Activated CD8-positive, alpha-beta T cell treated with anti-CD3 and anti-CD28 coated beads, Interleukin-2, amount 10 ng/mL, durations not matched to agents 7 days and 5 days (primary cell): ENCODE measurements at places on chromosomes 2 and 18.

DNA sequence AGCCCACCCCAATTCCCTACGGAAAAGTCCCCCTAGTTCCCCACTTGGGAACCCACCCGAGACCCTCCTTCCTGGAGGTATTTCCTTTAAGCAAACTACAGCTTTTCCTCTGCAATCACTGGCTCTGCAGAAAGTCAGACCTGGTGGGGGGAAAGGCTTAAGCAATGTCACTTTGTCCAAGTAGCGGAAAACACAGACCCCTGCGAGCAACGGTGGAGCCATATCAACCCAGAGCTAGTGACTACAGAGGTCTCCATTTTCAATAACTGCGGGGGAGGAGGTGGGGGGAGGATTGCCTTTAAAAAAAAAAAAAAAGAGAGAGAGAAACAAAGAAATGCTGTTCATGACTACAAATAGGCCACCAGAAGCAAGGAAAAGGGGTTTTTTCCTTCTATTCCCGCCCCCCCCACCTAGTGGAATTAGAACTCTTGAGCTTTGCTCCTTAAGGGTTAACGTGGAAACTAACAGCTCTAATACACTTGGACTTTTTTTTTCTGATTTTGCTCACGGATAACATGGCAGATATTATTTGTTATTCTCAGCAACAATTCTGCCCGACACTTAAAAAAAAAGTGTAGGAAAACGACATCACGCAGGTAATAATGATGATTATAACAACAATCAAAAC lies 1.1 kb upstream of the FRZB start:
- DNase-seq, result no peak

DNA sequence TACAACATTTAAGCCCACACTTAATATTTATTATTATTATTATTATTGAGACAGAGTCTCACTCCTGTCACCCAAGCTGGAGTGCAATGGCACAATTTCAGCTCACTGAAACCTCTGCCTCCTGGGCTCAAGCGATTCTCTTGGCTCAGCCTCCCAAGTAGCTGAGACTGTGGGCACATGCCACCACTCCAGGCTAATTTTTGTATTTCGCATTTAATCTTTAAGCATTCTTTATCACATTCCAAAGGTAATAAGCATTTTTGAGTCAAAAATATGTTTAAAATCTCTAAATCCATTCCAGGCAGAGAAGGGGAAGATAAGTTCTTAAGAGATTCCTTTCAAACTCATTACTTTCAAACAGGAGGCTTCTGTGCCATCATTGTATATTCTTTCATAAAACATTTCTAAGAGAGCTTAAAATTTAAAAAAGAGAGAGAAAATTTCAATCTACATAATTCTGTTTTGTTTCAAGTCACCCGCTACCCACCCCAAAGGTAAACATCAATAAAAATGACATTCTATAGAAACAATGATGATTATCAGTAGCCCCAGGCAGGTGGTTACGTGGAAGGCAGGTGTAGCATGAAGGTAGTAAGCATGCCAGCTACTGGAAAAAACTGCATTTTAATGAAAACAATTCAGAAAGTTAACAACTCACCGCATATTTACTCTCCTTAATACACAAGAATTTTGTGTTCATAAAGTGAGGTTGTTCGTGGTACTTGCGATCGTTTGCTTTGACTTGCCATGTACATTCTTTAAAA lies 84.4 kb upstream of the NARS1 start:
- no peak for DNase-seq

DNA sequence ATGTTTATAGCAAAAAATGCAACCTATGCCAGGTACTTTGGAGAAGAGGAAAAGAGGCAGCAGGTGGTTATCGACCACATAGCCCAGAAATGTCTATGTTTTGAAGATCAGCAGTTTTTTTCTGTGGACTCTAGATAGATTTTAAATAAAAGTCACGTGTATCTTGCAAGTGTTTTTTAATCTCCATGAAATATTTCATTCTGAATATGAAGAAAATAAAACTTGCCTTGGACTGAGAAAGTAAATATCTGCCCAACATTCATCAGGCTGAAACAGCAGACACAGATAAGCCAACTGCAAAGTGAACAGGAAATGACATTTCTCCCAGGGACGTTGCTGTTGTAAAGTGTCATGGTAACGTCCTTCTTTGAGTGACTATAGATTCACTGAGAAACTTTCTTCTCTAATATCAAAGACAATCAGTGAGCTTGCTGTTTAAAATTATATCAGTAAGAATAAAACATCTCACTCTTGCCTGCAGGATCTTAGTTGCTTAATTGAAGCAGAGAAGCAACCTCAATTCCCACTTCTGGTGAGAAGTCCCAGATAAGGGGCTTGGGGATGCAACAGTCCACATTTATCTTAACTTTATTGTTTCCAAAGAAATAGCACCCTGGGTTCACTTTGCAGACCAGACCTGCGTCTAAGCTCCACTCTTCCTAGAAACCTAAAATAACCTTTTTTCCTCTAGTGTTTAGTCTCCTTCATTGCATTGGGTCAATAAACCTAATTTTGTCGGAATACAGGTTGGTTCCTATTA lies 6.3 kb downstream of the MYOM1 start:
- peak; percentile 41 for DNase-seq

GRCh38 chr2:128091726-128092080 lies 703 bp downstream of the UGGT1 start:
- DNase-seq, result peak; percentile 42

DNA sequence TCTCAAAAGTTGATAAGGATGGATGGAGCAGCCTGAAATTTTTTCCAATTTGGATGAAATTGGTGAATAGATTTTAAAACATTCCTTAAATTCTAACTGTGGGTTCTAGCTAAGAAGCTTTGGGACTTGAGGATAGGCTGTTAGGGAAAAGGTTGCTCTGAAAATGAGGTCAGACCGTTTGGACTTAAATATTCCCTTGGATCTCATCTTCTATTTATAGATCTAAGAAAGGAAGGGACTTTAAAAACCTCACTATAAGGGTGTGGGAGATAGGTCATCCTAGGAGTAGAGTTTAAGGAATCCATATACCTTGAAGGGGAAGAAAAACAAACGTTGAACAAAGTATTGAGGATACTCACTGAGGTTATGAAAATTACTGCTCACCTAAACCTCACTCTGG lies 17.4 kb upstream of the SNORC start:
- no peak for DNase-seq

GRCh38 chr2:31282634-31283033 lies 48.7 kb downstream of the EHD3 start:
- no peak for DNase-seq

GRCh38 chr2:213545964-213546475 lies 261.8 kb downstream of the SPAG16 start:
- DNase-seq, result no peak

- peak; percentile 49 for DNase-seq
Measured at GRCh38 chr18:47997338-47997780, 66.9 kb upstream of the SMAD2 start.

DNA sequence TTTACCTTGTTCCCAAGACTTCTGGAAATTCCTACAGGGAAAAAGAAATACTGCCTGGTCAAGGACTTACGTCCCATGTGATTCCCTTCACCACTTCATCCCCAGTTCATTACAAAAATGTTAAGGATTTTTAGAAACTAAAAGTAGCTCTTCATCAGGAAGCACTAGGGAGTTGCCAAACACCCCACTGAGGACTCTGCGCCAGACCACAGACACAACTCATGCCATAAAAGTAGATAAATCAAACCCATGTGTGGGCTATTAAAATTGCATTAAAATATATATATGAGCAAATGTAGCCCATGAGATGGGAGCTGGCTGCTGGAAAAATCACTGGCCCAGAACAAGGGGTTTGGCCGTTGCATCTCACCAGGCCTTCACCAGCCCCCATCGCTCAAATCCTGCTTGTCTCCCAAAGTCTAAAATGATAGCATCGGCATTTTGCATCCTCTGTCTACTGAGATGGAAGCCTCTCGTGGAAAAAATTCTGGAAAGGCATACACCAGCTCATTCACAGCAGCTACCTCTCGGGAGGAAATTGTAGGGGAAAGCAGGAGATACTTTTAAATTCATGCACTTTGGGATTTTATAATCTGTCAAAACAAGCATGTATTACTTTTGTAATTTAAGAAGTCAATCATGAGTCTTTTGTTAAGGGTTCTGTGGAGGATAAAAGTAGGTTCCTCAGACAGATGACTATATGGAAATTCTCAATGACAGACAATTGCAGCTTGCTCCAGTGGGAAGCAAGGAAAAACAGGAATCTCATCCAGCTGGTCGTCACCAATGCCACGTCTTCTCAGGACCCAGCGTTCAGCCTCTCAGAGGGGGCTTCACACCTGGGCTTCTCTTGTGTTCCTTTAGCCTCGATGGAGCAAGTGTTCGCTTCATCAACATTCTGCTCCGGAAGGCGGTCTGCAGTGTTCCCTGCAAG lies 113.9 kb downstream of the MREG start:
- no peak for DNase-seq

DNA sequence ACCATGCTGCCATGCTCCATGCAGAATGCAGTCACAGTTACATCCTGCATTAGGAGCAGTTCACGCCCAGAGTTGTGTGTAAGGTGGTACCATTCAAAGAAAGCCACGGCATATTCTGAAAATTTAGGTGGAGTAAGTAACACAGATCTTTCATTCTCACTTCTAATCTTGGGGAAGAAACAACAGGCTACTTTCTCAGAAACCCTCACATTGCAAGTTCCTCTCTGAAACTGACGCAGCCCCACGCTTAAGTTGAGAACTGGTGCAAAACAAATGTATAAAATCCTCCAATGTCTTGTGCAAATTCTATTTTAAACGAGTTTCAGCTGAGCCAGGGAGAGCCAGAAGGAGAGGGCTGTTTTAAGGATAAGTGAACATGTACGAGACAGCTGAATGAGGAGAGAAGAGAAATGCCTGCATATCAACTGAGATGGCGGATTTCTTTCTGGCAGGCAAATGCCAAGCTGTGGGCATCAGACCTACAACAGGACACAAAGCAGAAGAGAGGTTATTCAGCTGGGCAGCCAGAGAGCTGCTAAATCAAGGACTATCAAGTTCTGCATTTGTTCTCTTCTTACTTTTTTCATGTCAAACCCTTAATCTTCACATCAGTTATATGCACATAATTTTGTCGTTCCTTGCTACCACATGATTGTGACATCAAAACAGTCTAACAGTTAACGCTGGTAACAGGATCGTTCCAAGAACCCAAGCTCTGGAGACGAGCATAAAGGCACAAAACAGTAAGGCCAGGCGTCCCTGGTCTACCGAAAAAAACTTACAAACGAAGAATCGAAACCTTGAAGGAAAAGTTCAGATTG lies 6.4 kb downstream of the ARL4C start:
- peak; percentile 70 for DNase-seq

GRCh38 chr18:55069497-55069896 lies 110.2 kb upstream of the CCDC68 start:
- DNase-seq, result no peak

DNA sequence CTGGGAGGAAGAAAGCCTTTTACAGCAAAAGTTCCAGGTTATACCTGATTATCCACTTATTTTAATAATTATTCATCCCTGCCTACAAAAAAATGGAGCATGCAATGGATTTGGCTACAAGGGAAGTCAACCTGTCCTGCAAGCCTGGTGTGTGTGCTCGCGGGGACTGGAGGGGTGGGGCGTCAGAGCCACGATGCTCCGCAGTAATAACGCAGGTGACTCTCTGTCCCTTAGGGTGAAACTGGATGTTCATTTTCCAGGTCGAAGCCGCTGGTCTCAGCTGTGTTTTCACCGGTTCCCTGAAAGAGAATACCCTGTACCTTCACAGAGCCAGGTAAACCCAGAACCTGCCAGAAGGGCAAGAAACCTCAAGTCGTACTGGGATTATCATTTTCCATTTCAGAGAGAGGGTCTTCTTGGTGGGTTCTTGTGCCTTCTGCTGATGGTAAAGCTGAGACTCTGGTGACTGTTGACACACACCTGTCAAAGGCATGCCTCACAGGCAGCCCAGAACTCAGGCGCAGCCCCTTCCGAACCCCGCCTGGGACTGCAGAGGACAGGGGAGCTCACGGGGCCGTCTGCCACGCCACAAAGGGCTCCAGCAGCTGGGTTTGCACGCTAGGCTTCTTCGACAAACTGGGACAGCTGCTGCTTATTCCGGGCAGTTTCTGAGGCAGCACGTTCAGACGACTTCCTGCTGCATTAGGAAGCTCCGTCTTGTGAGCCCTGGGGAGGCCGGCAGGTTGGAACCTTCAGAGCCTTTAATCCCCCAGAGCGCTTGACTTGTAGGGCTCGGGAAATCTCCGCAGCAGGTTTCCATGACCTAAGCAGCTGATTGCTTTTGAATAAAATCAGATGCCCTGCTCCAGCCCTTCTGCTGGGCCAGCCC lies 58.6 kb downstream of the KCNG2 start:
- peak; percentile 24 for DNase-seq

- DNase-seq, result no peak
Measured at GRCh38 chr18:1542230-1542774, 637.6 kb downstream of the ADCYAP1 start.

DNA sequence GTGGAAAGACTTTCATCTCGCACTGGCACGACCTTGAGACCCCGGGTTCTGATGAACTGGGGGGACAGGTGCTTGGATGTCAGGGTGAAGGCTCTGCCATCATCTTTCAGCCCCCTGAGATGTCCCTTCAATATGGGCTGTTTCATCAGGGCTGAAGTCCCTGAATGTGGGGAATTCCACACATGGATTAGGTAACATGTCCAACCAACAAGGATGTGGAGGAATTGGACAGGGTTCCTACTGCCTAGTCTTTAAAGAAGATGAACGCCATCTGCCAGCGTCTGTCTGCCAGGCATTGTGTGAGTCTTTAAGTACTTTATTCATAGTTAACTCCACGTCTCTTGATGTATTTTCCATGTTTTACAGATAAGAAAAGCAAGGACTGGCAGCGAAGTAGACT lies 5.9 kb upstream of the GRHL1 start:
- no peak for DNase-seq

DNA sequence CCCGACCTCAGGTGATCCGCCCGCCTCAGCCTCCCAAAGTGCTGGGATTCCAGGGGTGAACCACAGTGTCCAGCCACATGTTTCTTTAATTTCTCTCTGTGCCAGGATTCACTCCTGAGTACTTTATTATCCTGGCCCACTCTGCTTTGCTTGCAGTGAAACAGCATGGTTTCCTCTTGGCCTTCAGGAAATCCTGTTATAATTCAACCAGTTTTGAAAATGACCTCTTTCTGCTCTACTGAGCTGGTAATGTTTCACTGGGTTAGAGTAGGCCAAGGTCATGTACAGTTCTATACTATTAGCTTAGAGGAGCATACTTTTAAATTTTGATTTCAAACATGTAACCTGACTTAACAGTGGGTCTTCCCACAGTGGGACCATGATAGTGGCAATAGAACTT lies 90.6 kb upstream of the PELI1 start:
- DNase-seq, result no peak

DNA sequence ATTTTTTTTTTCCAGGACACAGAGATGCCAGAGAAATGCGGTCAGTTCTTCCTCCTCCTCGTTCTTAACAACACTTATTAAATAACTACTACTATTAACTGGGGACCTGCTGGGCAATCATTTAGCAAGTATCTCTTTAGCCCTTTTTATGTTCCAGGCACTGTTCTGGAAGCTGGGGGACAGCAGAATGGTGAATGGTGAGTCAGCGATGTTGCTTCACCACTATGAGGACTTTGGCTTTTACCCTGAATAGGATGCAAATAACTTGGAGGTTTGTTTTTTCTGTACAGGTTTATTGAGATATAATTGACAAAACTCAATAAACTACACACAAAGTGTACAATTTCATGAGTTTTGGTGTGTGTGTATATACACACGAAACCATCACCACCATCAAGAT lies 179.9 kb upstream of the MSH6 start:
- no peak for DNase-seq

- DNase-seq, result no peak
Measured at GRCh38 chr2:178448968-178449661, 1.9 kb downstream of the PRKRA start.

- DNase-seq, result no peak
Measured at GRCh38 chr2:8479298-8479697, 202.6 kb upstream of the ID2 start.

- DNase-seq, result no peak
Measured at GRCh38 chr2:216713691-216714336, 18.5 kb upstream of the IGFBP5 start.
